CD4-positive, alpha-beta T cell treated with Interleukin-4 for 1 hour (primary cell): ENCODE measurements at places on chromosomes 6 and 20.

- DNase-seq = peak; percentile 24
Observed at GRCh38 chr6:2522521-2522920, 228.2 kb downstream of the MYLK4 start.

DNA sequence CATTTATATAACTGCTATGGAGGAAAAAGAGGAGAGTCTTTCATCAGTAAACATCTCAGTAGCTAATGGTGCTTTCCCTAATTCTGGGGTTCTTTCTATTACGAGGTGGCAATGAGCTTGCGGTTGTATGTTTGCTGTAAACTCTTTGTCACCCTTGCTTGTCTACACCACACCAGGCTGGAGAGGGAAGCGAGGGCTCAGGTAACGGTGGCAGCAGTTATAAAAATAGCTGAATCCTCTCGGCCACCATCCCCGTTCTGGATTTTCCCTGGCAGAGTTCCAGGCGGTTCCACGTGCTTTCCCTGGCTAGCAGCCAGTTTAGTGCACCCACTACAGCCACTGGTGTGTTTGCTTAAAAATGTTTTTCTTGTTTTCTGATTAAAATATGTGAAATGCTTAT, 39.0 kb downstream of the MAS1 start:
- peak; percentile 78 for DNase-seq

- no peak for DNase-seq
Observed at GRCh38 chr6:138229072-138229471, 10.8 kb upstream of the PBOV1 start.

DNA sequence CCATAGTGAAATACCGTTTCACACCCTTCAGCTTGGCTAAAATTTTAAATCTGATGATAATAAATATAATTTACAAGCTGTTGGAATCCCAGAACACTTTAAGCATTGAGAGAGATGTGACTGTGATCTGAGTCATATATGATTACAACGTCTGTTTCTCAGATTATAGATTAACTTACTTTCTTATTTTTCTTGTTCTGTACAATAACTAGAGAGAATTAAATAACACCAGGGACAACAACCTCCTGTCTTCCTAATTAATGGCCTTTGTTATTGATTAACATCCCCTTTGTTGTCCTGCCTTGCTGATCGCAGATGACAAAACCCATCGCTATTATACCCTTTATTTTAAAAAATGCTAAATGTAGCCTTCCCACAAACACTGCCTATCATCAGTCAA, 87.8 kb upstream of the EZR start:
- no peak for DNase-seq

DNA sequence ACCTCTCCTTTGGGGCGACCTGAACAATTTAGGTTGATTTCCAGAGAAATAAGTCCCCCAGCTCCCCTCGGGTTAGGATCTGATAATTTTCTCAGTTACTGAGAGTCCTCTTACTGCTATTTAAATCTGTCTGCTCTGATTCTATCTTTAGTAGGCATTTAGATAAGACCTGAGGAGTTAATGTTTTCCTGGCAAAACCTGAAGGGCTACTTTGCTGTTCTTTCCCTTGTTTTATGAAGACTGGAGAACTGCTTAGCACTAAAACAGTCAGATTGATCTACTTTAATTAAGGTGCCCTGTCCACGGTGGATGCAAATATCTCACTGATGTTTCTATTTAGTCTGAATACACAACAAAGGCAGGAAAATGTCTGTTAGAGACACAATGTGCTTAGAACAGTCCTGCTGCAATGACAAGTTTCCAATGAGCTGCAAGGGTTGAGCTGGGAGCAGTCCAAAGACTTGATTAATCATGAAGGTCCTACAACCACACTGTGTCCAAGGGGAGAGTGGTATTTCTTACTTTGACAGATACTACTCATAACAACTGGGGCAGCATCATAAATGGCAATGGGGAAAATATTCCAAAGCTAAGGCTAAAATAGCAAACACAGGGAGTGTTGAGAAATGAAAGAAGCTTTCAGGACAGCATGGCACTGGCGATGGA, 15.7 kb downstream of the ADTRP start:
- DNase-seq = no peak

DNA sequence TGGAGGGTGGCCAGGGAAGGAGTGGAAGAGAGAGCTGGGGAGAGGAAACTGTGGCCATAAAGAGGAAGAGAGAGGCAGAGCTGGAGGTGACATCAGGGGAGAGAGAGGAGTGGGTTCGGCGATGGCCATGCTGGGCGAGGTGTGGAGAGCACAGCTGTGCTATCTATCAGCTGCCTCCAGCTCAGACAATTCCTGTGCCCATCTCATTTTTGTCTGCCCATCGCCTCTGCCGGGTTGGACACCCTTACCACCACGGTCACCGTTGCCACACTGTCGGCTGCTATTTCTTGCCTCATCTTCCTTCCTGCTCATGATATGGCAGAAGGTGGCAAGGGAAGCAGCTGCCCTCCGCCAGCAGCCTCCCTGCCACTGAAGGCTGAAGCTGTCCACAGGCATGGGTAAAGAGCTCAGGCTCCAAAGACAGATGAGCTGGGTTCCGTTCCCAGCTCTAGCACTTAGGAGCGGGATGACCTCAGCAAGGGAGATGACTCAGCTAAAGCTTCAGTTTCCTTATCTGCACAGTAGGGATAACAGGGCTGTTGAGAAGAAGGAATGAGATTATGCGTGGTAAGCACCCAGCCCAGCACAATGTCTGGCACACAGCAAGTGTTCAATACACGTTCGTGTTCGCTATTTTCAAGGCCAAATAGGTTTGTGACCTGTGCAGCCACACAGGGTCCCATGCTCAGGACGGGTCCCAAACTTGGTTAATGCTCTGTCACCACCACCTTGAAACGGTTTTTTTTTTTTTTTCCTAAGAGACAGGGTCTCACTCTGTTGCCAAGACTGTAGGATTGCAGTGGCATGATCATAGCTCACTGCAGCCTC, 21.9 kb upstream of the TAF8 start:
- peak; percentile 32 for DNase-seq
